ENCODE measurements at places on chromosomes 7 and 10. TPM values are rescaled to one million over a fixed set of nuclear protein-coding genes. Genes with fewer than 3 reads are reported as not detected.

DNA sequence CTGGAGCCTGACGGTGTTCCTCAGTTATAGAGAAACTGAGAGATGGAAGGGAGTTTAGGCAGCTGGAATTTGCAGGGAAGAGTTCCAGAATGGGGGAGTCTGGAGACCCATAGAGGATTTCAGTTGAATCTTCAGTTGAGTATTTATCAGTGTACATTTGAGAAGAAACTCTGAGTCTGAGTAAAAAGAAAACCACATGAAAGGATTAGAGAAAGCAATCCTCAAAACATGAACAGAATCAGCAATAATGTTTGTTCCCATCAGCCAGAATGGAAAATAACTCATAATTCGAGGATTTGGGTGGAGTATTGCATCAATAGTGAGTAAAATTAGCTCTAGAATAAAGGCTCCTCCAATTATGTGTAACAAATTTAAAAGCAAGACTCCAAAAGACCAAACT is 130.0 kb upstream of the AHR start:
- no peak overlapping the region for H3K27ac ChIP-seq
- no peaks in the 10 kb centered on the region for H3K27me3 ChIP-seq
- no peak overlapping the region for H3K4me3 ChIP-seq
- no peaks in the 10 kb centered on the region for H3K36me3 ChIP-seq
- H3K4me1 ChIP-seq: no peaks in the 10 kb centered on the region
- DNase-seq: no peak

DNA sequence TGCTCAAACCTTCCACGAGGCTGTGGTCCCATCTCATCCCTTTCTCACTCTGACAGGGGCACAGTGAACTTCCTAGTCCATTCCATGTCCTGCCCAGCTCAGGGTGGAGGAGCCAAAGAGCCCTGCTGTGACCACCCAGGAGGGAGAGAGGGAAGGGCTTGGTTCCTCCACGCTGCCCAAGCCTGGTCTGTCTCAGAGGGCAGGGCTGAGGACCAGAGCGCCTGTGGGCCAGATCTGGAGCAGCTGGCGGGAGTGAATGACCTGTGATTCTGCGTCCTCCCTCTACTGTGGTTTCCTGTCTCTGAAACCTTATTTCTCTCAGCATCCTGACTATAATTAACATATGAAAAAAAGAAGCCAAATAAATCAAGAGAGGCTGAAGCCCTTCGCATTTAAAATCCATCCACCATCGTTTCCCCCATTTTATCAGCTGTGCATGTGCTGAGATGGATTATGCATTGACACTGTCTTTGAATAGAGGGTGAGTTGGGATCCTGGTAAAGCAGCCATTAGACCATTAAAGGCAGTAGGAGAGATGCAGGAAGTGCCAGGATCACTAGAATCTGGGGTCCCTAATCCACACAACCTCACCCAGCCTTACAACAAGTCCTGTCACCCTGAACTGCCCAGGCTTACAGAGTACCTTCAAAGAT is 165.6 kb downstream of the DPP6 start:
- no peaks in the 10 kb centered on the region for H3K4me1 ChIP-seq
- no peak overlapping the region for H3K27ac ChIP-seq
- no peak for DNase-seq
- H3K36me3 ChIP-seq: no peaks in the 10 kb centered on the region

DNA sequence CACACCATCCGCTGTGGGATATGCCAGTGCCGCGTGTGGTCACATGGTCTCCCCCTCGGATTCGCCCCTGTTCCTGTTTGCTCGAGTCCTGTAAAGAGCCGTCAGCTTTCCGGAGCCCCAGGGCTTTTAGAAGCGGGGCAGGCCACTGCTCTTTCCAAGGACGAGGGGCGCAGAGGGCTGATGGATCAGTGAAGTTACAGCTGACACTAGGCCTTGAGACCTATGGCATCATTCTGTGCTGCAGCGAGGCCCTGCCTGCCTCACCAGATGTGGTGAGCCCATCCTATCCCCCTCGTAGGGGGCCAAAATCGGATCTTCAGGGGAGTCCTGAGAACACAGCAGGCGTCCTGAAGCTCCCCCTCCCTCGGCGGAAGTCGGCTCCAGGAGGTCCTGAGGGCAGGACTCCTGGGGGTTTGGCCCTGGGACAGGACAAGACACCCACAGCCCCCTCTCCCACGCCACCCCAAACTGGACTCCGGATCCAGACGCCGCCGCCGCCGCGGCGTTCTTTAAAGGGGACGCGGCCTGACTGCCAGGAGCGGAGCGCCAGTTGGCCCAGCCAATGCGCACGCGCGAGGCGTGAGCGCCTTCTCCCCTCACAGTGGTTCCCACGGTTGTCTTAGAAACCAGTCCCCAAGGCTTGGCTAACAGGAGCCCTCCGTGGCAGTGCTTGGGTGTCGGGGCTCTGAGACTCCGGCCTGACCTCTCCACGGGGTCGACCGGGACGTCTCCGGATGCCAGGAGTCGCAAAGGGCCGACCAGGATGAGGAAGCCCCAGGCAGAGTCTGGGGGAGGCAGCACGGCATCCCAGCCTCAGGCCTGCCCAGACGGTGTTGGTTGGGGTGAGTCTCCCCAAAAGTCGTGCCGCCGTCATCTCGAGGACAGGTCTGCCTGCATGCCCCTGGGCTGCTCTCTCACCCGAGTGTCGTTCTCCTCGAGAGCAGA is 371.7 kb downstream of the ZNF716 start:
- H3K27ac ChIP-seq: no peak overlapping the region
- no peak overlapping the region for H3K4me3 ChIP-seq
- H3K4me1 ChIP-seq: no peaks in the 10 kb centered on the region

DNA sequence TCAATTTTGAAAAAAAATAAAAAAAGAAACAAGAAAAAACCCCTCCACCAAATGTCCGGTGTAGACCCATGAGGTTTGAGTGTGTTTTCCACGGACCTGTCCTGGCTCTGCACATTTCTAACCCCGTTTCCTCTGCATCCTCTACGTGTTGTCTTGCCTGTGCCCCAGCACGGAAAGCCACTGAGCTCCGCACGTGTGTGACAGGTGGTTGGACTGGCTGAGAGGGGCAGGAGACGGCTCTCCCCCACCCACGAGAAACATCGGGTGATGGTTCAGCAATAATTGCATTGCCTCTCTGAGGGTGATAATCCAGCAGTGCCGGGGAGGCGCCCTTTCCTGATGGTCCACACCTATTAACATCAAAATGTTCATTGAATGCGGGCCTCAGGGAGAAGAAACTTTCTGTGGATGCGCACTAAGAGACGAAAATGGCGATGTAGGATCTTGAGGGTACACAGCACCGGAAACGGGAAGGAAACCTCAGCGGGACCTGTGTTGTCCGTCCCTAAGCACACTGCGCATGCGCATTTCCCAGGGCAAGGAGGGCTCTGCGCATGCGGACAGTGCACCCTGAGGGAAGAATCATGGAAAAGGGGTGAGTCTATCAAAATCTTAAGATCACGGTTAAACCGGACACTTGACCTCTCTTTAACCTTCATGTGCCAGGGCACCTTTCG is 470.1 kb upstream of the ADARB2 start:
- no peaks in the 10 kb centered on the region for H3K4me1 ChIP-seq
- H3K27me3 ChIP-seq: no peaks in the 10 kb centered on the region
- H3K36me3 ChIP-seq: no peaks in the 10 kb centered on the region
- no peak overlapping the region for H3K27ac ChIP-seq
- no peak for DNase-seq

DNA sequence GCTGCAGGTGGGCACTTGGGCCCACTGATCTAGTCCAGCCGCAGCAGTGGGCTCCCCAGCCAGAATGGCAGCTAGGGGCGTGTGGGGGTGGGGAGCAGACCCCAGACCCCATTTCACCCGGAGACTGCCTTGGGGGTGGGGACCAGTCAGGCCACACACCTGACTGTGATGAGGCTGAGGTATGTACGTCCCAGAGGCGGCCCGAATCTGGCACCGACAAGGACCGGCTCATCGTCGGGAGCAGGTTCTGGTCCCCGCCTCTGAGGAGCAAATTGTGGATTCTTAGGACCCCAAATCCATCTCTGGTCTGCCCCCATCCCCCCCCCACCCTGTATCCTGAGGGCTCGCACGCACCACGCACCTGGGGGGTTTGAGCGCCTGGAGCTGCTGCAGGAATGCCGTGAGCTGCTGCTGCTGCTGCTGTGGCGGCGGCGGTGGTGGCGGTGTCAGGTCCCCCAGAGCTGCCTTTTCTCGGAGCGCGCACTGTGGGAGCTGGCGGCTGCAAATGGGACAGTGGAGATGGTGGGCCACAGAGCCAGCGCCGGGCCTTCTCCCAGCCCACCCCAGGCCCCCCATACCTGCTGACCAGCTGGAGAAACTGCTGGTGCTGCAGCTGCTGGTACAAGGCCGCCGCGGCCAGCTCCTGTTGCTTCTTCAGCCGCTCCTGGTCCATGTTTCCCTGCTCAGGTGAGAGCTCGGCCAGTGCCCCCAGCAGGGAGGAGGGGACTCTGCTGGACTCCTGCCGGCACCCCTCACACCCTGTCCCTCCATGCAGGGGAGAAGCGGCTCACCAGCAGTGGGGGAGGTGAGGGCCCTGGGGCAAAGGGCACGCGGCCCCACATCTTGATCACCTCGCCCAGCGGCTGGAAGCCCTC is 10.2 kb downstream of the GIGYF1 start:
- no peak for DNase-seq
- H3K4me3 ChIP-seq: no peak overlapping the region
- no peaks in the 10 kb centered on the region for H3K27me3 ChIP-seq
- peaks cover 19% of the 10 kb centered on the region for H3K4me1 ChIP-seq

Gene GBX1
- not detected for polyA plus RNA-seq

- H3K4me3 ChIP-seq: no peak overlapping the region
- H3K4me1 ChIP-seq: peaks cover 9% of the 10 kb centered on the region
- H3K36me3 ChIP-seq: no peaks in the 10 kb centered on the region
- DNase-seq: no peak
- H3K27me3 ChIP-seq: peaks cover 15% of the 10 kb centered on the region
Observed at GRCh38 chr10:35611750-35612149, 6.6 kb downstream of the GJD4 start.

GRCh38 chr7:55305135-55305534 is 60.0 kb upstream of the LANCL2 start:
- H3K36me3 ChIP-seq: no peaks in the 10 kb centered on the region
- no peaks in the 10 kb centered on the region for H3K27me3 ChIP-seq
- DNase-seq: no peak
- no peaks in the 10 kb centered on the region for H3K4me1 ChIP-seq
- no peak overlapping the region for H3K27ac ChIP-seq

DNA sequence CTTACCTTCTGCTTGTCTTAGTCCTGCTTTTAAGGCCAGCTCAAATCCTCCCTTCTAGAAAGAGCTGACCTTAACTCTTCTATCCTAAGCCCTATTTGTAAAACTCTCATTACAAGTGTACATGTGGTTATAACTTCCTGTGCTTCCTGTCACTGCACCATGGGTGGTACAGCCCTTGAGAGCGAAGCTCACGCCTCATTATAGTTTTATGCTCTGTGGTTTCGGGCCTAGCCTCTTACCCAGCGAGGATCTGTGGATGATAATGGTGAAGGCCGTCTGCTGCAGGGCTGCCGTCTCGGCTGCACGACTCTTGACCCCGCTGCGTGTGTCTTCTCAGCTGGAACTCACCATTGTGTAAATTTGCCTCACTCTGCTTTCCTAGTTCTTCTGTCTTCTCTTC is 74.6 kb downstream of the CUL1 start:
- DNase-seq: no peak
- H3K36me3 ChIP-seq: peaks cover 30% of the 10 kb centered on the region
- no peaks in the 10 kb centered on the region for H3K4me1 ChIP-seq
- H3K27ac ChIP-seq: no peak overlapping the region

Gene DDC
- 27.5 TPM for polyA plus RNA-seq

DNA sequence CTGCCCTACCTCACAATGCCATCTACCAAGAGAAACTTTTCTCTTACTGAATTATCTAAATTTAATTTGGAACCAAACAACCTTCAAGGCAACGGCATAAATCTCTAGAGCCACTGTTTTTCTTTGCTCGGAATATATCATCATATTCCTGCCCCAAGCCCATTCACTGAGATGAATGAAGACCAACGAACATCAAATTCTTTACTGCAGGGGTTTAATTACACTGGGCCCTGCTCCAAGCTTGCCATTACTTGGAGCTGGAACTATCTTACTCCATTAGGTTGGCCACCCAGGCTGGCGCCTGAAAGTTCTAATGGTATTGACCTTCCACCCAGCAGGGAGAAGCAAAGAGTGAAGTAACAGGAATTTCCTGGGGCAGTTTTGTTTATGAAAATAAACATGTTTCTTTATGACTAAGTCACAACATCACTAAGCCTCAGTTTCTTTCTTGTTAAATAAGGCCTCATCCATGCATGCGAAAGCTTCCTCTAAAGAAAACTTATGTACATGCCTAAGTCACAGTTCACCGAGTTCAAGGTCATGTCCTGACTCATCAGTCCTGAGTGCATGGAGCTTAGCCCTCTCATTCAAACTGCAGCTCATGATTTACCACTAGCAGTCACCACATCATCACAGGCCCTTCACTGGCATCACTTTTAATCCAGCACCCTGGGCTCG is 42.1 kb upstream of the ANAPC16 start:
- peak overlapping the region; percentile 58 for H3K27ac ChIP-seq
- no peaks in the 10 kb centered on the region for H3K36me3 ChIP-seq
- DNase-seq: peak; percentile 41
- H3K4me1 ChIP-seq: peaks cover 44% of the 10 kb centered on the region

- no peaks in the 10 kb centered on the region for H3K36me3 ChIP-seq
- peak; percentile 16 for DNase-seq
- no peaks in the 10 kb centered on the region for H3K27me3 ChIP-seq
Observed at GRCh38 chr10:31320550-31321211, 1.7 kb downstream of the ZEB1 start.

- no peak overlapping the region for H3K27ac ChIP-seq
- no peak overlapping the region for H3K4me3 ChIP-seq
- DNase-seq: no peak
- H3K36me3 ChIP-seq: no peaks in the 10 kb centered on the region
- H3K27me3 ChIP-seq: no peaks in the 10 kb centered on the region
Observed at GRCh38 chr10:14309593-14309992, 21.1 kb downstream of the FRMD4A start.

Gene ZPBP
- polyA plus RNA-seq: not detected

DNA sequence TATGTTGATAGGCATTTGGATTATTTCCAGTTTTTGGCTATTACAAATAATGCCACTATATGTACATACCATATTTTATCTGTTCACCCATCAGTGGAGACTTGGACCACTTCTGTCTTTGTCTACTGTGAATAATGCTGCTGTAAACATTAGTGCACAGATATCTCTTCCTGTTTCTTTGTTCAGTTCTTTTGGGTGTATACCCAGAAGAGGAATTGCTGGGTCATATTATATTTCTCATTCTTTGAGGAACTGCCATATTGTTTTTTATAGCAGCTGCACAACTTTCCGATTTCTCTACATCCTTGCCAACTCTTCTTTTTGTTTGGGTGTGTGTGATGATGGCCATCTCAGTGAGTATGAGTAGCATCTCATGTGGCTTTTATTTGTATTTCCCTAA is 218.0 kb downstream of the LRMDA start:
- DNase-seq: no peak
- H3K27ac ChIP-seq: no peak overlapping the region
- no peaks in the 10 kb centered on the region for H3K27me3 ChIP-seq
- peaks cover 7% of the 10 kb centered on the region for H3K4me1 ChIP-seq
- no peak overlapping the region for H3K4me3 ChIP-seq

- H3K36me3 ChIP-seq: no peaks in the 10 kb centered on the region
- H3K27me3 ChIP-seq: no peaks in the 10 kb centered on the region
- H3K4me3 ChIP-seq: no peak overlapping the region
- no peak for DNase-seq
Observed at GRCh38 chr7:17140406-17140805, 158.0 kb upstream of the AHR start.

Gene KLF14
- 0.44 TPM for polyA plus RNA-seq

Gene PNLIPRP1
- polyA plus RNA-seq: not detected

Gene RBP3
- not detected for polyA plus RNA-seq
